Fibroblast of skin of left biceps (primary cell): ENCODE measurements at places on chromosomes 7 and 10.

GRCh38 chr7:151411551-151411950 lies 1.7 kb upstream of the WDR86 start:
- DNase-seq = no peak

DNA sequence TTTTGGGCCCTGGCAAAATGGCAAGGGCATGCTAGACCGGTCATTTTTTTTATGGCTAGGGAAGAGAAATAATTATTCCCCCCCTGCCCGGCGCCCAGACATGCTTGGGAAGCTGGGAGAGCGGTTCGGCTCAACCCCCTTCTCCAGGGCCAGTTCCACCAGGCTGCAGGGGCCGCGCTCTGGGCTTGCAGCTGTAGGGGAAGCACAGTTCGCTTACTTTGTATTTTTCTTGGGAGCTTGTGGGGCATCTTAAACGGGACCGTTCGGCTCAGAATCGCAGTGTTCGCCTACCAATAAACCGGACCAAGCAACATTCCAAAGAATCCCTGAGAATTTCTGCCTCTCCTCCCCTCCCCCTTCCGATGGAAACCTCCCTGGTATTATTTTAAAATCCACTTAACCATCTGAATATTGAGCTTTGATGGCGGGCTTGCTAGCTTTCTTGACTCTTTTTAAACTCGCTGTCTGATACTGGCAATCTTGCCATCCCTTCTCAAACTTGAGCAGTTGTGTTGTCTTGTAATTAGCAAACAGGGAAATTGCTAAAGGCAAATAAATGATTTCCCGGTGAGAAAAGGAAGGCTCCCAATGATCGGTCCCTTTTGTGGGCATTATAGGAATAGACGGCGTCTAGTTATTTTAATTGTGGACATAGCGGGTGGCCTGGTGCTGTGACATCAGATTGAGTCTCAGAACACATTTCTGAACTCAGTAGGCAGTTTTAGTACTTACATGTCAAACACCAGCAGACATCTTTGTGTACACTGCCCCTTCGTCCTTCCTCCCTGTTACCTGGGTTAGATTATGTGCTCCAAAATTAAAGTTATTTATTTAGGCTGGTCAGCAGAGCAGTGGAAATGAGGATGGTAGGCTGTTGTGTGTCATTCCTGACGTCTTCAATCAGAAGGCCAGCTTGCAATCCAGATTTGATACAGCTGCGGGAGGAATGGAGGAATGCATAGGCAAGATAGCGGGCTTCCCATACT lies 3.4 kb downstream of the TCF7L2 start:
- no peak for DNase-seq

- no peak for DNase-seq
Measured at GRCh38 chr10:108421266-108421665, 1256.8 kb upstream of the SORCS1 start.

DNA sequence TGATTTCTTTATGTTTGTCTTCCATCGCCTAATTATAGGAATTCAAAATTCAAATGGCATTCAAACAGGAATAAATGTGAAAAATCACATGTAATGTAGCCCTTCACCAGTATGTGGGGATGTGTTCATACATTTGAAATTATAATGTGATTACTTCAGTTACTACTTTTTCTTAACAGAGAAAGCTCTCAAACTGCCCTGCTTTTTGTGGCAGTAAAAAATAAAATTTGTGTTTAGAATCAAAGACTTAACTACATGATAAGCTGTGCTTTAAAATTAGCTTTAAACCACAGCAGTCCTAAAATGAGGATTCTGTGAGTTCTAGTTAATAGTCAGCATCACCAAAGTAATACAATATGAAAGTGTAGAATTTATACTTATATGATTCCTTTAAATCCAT lies 7.8 kb upstream of the HERC4 start:
- DNase-seq = no peak

- no peak for DNase-seq
Measured at GRCh38 chr10:14806318-14806717, 31.5 kb downstream of the CDNF start.

DNA sequence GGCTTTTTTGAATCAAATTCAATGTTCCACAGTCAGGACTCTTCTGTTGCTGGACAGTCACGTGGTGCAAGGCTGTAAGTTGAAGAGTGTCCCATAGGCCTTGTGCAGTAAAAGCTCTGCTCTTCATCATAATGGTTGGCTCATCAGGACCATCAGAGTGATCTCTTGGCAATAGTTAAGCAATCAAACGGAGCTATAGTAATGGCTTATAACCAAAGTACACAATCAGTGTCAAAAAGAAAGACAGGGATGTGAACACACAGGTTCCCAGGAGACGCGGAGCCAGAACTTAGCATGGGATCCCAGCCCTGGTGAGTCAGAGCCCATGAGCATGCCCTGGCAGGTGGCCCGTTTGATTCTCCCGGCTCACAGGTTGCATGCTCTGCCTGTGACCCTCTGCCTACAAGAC lies 10.8 kb upstream of the GPNMB start:
- no peak for DNase-seq

DNA sequence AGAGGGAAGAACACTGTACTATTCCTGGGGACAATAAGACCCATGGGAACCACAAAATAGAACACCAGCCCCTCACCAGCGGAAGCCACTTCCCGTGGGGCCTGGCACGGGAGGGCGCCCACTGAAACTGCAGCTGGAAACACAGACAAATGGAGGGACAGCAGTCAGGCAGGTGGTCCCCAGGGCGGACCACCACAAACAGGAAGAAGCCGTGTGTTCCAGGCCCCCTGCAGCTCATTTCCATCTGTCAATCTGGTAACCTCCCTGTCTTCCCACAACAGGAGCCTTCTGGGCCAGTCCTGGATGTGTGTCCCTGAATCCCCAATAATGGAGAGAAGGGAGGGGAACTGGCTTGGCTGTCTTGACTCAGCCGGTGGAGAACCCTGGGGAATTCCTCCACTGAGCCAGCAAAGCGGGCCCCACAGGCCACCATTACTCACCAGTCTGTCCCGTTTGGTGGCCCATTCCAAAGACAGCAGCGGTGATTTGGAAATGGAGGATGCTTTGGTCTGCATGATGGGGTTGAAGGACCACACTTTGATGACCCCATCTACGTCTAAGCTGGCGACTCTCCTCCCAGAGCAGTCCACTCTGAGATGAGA lies 16.7 kb downstream of the WDR91 start:
- no peak for DNase-seq

DNA sequence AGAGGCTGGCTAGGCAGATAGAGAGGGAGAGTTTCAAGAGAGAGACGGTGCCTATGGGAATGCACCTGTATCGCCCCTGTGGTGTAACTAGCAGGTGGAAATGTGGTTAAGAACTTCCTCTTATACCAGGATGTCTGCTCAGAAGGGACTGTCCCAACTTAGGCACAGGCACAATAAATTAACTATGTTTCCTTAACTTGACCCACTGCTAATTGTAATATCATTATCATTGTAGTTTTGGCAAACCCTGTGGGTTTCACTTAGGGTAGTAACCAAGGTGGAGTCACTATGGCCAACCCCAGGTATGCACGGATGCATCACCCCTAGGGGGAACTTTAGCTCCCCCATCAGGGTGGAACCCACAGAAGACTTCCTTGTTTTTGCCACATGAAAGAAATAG lies 455.7 kb downstream of the DGKB start:
- no peak for DNase-seq

DNA sequence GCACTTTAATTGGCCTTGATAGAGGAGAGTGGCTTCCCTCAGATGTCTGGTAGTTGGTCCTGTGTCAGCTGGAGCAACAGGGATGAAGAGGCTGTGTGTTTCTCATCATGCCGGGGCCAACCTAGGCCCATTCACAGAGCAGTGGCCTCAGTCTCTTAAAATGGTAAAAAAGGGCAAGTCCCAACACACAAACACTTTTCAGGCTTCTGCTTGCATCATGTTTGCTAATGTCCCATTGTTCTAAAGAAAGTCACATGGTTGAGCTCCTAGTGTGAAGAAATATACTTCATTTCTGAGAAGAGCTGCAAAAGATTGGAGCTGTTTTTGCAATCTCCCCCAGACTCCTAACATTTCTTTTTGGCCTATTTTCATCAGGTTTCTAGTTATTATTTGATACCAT lies 40.6 kb upstream of the RBAK start:
- DNase-seq = no peak
